HepG2 (cell line): ENCODE measurements at places on chromosomes 2 and 18. TPM values are rescaled to one million over a fixed set of nuclear protein-coding genes. Genes with fewer than 3 reads are reported as not detected.

The IL37 gene
- total RNA-seq, result not detected in 2 replicates

The PRSS56 gene
- total RNA-seq, result not detected in 2 replicates

The CAPN14 gene
- total RNA-seq, result not detected in 2 replicates

The CDH20 gene
- total RNA-seq, result not detected in 2 replicates

The IL36RN gene
- total RNA-seq, result not detected in 2 replicates

DNA sequence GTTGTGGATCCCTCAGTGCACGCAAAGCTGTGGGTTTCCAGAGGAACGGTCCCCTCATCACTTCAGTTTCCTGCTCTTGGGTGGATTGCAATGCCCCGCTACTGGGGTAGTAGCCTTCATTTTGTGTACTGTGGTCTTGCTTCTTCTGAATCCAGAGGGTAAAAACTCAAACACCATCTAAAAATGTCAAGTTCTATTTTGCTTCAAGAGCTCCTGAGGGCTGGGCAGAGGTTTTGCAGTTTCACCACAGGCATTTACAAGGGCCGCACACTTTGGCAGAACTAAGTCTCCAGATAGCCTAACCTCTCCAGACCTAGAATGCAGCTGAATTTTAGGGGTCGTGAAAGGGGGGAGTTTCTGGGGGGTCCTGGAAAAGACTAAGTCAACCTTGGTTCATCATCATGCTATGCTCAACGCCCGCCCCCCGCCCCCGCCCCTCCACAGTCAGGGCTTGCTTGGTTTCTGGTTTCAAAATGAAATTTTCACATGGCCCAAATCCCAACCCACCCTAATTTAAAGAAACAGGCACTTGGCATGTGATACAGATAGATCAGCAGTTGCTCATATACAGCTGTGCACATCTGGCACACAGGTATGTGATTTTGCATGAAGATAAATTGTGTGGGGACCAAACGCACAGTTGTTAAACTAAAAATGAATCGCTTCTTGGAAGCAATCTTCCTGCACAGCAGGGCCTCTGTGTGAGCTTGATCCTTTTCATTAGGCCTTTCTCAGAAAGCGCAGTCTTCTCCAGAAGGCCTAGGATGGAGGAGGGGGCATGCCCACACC, 329.6 kb downstream of the OSR1 start:
- H3K36me3 ChIP-seq, result no peaks in the 10 kb centered on the region
- DNase-seq, result no peak
- no peak overlapping the region for H3K27ac ChIP-seq
- H3K4me3 ChIP-seq, result no peak overlapping the region
- no peaks in the 10 kb centered on the region for H3K27me3 ChIP-seq

GRCh38 chr2:150484006-150484405, 3.5 kb downstream of the RND3 start:
- H3K36me3 ChIP-seq, result no peaks in the 10 kb centered on the region
- peaks cover 6% of the 10 kb centered on the region; the same call in 1 of the 2 replicates for H3K27me3 ChIP-seq
- H3K27ac ChIP-seq, result no peak overlapping the region
- no peak for DNase-seq

DNA sequence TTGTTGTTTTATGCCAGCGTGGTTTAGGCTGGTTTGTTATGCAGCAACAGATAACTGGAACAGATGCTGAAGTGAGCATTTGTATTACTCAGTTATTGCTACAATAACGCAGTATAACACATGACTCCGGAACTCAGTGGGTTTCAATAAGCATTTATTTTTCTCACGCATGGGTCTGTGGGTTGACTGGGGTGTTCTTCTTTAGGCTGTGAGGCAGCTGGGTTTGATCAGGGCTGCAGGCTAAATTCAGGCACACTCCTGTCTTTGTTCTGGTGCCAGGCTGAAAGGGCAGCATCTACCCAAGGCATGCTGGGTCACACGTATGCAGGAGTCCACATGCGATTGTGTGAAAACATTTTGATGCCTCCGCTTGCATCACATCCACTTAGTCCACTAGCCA, 3.8 kb upstream of the SLC1A4 start:
- no peaks in the 10 kb centered on the region for H3K36me3 ChIP-seq
- peaks cover 71% of the 10 kb centered on the region for H3K4me1 ChIP-seq
- no peak overlapping the region for H3K4me3 ChIP-seq
- H3K27ac ChIP-seq, result no peak overlapping the region
- no peaks in the 10 kb centered on the region for H3K27me3 ChIP-seq

DNA sequence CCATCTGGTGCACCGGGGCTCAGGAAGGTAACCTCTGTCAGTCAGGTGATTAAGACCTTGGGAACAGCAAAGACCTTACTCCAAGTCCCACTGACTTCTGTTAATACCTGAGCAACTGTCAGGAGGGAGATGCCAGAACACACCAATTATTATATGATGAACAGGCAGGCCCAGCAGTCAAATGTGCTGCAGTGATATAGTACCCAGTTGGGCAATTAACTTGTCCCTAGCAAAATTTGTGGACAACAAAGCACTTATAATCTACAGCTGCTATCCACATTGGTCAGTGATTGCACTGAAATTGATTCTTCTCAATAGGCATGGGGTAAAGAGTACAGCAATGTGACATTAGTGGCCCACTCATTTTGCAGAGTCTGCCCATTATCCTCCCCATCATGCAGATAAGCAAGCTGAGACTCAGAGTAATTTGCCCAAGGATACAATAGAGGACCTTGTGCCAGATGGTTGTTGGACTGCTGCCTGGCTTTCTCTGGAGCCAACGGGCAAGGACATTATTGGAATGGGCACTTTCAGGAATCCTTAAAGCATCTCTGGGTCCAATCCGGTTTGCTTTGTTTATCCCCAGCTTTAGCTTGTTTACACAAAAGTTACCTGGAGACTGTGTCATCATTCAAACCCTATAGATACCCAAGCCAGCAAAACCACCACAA, 147.6 kb downstream of the CCBE1 start:
- H3K4me1 ChIP-seq, result no peaks in the 10 kb centered on the region
- H3K4me3 ChIP-seq, result no peak overlapping the region
- DNase-seq, result no peak
- H3K27ac ChIP-seq, result no peak overlapping the region

DNA sequence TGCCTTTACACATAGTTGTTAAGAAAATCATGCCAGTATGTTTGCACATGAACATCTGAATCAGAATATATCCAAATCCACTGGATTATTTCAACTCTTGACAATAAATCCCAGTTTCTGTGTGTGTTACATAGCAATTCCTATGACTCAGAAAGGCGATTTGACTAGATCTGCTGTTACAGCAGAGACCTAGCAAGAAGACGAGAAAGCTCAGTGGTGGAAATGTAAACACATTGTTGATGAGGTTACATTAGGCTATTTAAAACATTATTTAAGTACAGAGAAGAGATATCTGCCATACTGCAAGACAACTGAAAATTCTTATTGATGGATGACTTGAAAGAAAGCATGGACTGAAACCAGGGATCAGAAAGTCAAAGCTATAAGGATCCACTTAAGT, 73.0 kb upstream of the SMIM21 start:
- no peaks in the 10 kb centered on the region for H3K4me1 ChIP-seq
- DNase-seq, result no peak
- H3K27me3 ChIP-seq, result peaks cover 6% of the 10 kb centered on the region; the same call in 1 of the 3 replicates
- H3K4me3 ChIP-seq, result no peak overlapping the region

GRCh38 chr2:11396467-11397445, 52.3 kb upstream of the ROCK2 start:
- no peak for DNase-seq
- H3K4me1 ChIP-seq, result peaks cover 44% of the 10 kb centered on the region

GRCh38 chr2:236852977-236853374, 232.7 kb upstream of the COPS8 start:
- no peaks in the 10 kb centered on the region for H3K4me1 ChIP-seq
- H3K27me3 ChIP-seq, result no peaks in the 10 kb centered on the region
- no peak overlapping the region for H3K27ac ChIP-seq
- no peak overlapping the region for H3K4me3 ChIP-seq

DNA sequence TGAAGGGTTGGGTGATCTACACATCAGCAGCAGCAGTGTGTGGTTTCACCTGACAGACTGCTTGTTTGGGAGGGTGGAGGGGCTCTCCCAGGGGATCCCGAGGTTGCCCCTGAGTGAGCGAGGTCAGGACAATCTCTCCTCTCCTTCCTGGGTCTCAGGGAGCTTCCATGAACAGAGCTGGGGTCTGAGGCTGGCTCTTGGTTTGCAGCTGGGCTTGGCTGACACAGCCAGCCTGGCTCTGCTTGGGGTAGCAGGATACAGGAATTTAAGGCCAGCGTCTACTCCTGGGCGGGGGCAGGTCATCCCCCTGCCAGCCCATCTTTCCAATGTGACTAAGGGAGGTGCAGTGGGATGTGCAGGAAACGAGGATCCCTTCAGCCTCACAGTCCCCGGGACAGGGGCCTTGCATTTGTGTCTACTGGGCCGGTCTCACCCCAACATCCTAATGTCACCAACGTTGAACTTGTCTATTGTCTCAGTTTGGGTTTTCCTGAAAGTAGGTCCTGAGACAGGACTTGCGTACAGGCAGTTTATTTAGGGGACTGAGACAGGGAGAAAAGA, 262.6 kb upstream of the HDAC4 start:
- no peaks in the 10 kb centered on the region for H3K36me3 ChIP-seq
- no peak for DNase-seq
- no peaks in the 10 kb centered on the region for H3K4me1 ChIP-seq
- H3K27ac ChIP-seq, result no peak overlapping the region
- H3K4me3 ChIP-seq, result no peak overlapping the region

GRCh38 chr18:9771261-9771976, 63.3 kb downstream of the RAB31 start:
- no peak overlapping the region for H3K4me3 ChIP-seq
- H3K4me1 ChIP-seq, result peaks cover 17% of the 10 kb centered on the region
- H3K27ac ChIP-seq, result no peak overlapping the region
- DNase-seq, result peak; percentile 53
- H3K36me3 ChIP-seq, result no peaks in the 10 kb centered on the region

DNA sequence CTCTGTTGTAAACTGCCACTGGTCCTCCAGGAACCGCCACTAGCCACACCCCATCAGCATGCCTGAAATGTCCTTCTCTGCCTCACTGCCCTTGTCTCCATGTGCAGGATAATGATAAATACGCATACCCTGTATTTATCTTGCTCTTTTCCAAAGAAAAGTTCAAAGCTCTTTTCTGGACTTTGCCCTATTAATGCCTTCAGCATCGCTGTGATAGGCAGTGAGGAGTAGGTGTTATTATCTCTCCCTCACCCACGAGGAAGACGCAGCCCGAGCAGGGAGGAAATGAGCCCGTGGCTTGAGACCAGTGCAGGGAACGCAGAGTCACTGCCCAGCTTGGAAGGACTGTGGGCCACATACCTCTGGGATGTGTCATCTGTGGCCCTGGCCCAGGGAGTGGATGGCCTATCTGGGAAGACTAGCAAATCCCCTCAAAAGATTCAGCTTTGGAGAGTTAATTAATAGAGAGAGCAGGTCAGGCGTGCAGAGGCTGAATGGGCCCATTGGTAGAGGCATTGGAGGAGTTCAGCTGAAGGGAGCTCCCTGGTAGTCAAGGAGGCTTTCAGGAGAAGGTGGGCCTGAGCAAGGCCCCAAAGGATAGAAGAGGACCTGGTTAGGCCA, 39.5 kb upstream of the MCFD2 start:
- H3K4me1 ChIP-seq, result peaks cover 28% of the 10 kb centered on the region
- DNase-seq, result peak; percentile 92
- no peaks in the 10 kb centered on the region for H3K27me3 ChIP-seq
- H3K27ac ChIP-seq, result peak overlapping the region; percentile 61
- H3K4me3 ChIP-seq, result no peak overlapping the region

- no peak overlapping the region for H3K4me3 ChIP-seq
- no peaks in the 10 kb centered on the region for H3K4me1 ChIP-seq
- no peak for DNase-seq
Measured at GRCh38 chr18:13303756-13304364, 85.3 kb downstream of the LDLRAD4 start.

GRCh38 chr2:140508756-140509155, 1622.1 kb downstream of the LRP1B start:
- no peaks in the 10 kb centered on the region for H3K27me3 ChIP-seq
- no peaks in the 10 kb centered on the region for H3K4me1 ChIP-seq
- H3K27ac ChIP-seq, result no peak overlapping the region
- no peak for DNase-seq
- H3K36me3 ChIP-seq, result no peaks in the 10 kb centered on the region

- peak; percentile 50 for DNase-seq
- H3K36me3 ChIP-seq, result no peaks in the 10 kb centered on the region
- peaks cover 2% of the 10 kb centered on the region; the same call in 1 of the 2 replicates for H3K27me3 ChIP-seq
- no peaks in the 10 kb centered on the region for H3K4me1 ChIP-seq
Measured at GRCh38 chr18:23703057-23703986, 14.1 kb downstream of the LAMA3 start.

GRCh38 chr2:240131296-240131695, 4.8 kb downstream of the COPS9 start:
- no peaks in the 10 kb centered on the region; the same call in 2 of the 3 replicates for H3K27me3 ChIP-seq
- no peak for DNase-seq
- no peak overlapping the region for H3K27ac ChIP-seq
- peaks cover 64% of the 10 kb centered on the region for H3K36me3 ChIP-seq
- peaks cover 14% of the 10 kb centered on the region for H3K4me1 ChIP-seq
- H3K4me3 ChIP-seq, result no peak overlapping the region

- peaks cover 18% of the 10 kb centered on the region for H3K4me1 ChIP-seq
- no peak for DNase-seq
- no peak overlapping the region for H3K27ac ChIP-seq
Measured at GRCh38 chr2:222568865-222569264, 87.0 kb downstream of the FARSB start.

DNA sequence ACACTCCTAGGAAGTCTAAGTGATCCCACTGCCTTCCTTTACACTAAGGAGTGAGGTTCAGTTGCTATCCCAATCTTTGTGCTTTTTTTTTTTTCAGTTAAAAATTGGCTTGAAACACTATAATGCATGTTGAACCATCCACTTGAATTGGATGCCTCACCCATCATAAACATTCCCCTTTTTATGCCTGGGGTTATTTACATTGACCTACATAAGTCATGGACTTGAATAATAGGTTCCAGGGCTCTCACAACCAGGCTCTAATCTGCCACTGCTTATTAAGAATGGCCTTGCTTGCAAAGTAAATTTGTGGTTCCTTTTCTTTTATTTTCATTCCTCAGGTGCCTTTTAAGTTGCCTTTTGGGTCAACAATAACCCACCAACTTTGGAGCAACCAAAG, 236.1 kb upstream of the MEIS1 start:
- no peaks in the 10 kb centered on the region for H3K36me3 ChIP-seq
- DNase-seq, result no peak
- no peak overlapping the region for H3K27ac ChIP-seq
- H3K4me3 ChIP-seq, result no peak overlapping the region
- H3K4me1 ChIP-seq, result no peaks in the 10 kb centered on the region

DNA sequence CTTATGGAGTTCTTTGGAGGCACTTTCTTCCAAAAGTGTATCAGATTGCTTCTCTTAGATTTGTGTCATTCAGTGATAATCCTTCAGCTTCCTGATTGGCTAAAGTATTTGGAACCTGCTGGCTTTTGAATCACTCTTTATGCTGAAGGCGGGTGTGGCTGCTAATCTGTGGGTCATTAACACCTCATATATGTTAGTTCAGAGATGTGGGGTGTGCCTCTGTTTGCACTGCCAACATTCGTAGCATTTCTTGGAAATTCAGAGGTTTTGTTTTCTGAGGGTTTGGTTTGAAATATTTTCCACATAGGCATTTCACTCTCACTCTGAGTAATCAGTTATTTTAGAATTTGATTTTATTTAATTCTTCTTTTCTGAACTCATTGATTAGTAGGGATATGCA, 1604.4 kb upstream of the ACVR2A start:
- no peak overlapping the region for H3K27ac ChIP-seq
- H3K4me1 ChIP-seq, result no peaks in the 10 kb centered on the region
- H3K36me3 ChIP-seq, result no peaks in the 10 kb centered on the region
- H3K4me3 ChIP-seq, result no peak overlapping the region
- DNase-seq, result no peak

GRCh38 chr18:6431659-6432318, 17.1 kb upstream of the L3MBTL4 start:
- H3K36me3 ChIP-seq, result no peaks in the 10 kb centered on the region
- H3K27me3 ChIP-seq, result no peaks in the 10 kb centered on the region; the same call in 2 of the 3 replicates
- peaks cover 26% of the 10 kb centered on the region for H3K4me1 ChIP-seq
- no peak for DNase-seq
